ENCODE measurements at places on chromosomes 3 and 15.

DNA sequence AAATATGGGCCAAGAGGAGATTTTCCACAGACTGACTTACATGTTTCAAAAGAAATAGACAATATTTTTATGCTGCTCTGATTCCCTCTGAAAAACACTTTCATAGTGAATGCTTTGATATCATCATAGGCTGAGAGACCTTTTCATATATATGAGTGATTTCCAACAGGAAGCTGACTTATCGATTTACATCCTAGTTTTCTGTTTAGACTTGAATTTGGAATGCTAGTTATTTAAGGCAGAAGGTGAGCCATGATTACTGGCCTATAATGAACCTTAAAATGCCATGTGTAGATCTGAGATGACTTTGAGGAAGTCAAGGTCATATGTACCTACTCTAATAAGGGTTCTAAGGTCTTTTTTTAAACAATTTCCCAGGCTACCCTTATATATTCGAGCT is 1126.1 kb downstream of the ROBO1 start:
- DNase-seq: no peak

DNA sequence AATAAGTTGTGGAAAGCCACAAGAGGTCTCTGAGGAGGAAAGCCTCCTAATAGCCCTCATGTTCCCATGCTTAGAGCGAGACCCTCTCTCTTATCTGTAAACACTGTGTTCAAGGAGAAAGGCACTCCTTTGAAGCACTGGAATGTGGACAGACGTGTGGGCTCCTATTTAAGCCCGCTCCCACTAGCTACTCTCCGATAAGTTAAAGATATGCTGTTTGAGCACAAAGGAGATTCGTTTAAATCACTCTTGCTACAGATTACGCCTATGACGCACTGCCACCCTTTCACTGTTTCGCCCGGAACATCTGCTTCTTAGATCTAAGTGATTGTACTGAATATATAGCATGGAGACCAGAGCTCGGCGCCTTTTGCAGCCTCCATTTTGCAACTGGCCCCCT is 57.8 kb upstream of the FAM3D start:
- DNase-seq: no peak

DNA sequence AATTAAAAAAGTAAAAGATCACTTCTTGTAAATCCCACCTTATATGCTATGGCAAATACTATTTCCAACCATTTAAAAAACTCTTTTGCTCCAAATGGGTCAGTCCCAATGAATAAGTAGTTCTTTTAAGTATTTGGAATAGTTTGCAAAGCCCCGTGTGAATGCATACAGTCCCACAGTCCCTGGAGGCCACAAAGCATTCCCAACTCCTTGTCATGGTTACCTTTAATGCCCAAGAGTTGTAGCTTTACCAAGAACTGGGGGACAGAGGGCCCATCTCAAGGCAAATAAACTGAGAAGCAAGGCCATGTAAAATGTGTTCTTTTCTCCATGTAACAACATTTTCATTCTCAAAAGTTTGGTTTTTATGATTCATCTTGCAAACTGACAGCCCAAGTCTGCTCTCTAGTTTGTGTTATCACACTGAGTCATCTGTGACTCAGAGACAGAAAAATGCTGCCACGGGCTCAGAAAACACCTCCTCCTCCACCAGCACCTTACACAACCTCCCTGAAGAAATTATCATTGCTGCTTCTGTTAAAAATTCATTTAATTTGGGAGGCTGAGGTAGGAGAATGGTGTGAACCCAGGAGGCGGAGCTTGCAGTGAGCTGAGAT is 336.2 kb downstream of the ERC2 start:
- no peak for DNase-seq

GRCh38 chr15:86444527-86444926 is 364.9 kb downstream of the AGBL1 start:
- no peak for DNase-seq

- no peak for DNase-seq
These were observed 18.9 kb downstream of the SRGAP3 start for GRCh38 chr3:9230596-9230995.

GRCh38 chr15:26879706-26880105 is 12.8 kb downstream of the GABRA5 start:
- no peak for DNase-seq

- DNase-seq: no peak
These were observed 10.1 kb downstream of the USP3 start for GRCh38 chr15:63514531-63514943.

DNA sequence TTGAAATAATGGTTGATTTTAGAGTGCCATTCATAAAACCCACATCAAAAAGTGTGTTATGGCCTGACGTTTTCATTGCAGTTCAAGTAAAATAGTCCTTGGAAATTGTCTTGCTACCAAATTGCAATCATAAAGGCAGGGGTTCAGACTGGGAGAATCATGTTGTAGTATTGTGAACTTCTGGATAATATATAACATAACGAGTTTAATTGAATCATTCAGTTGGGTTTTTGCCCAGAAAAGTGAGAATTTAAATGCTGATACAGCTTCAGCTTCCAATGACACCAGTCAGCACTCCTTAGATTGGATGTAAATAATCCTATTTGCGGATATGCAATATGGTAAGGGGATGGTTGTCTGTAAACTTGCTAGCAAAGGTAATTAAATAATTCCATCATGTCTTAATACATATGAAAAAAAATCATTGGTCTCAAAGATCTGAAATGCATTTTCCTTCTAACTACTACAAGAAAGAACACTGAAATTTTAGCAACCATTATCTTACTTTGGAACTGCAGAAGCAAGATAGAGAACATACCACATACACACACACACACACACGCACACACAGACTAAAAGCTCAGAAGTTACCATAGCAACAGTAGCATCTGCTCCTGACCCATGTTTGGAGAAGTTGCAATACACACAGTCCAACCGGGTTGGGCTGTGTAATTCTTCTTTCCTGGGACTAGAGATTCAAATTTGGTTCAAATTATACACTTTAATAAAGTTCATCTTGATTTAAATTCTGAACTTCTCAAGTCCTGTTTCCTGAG is 686.2 kb upstream of the NR2F2 start:
- DNase-seq: no peak

DNA sequence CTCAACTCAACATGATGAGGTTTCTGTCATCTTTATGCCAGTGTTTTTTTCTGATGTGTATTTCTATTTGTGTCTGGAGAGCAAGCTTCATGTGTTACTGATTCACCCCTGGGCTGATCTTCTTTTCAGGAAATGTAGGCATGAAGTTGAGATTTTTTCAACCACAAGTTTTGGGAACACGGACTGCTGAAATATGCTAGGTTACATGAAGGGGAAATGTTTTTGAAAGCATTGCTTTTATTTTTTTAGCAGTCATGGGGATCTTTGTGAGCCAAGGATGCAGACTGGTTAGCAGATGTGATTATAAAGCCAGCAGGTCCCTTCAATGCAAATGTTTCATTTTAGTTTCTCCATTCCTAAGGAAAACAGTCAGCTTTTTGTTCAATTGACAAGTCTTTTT is 219.3 kb upstream of the COL8A1 start:
- DNase-seq: no peak
